NCI-H1436 treated with DMSO at 0.1 percent for 48 hours (cell line): ENCODE measurements at places on chromosomes 11 and 22.

DNA sequence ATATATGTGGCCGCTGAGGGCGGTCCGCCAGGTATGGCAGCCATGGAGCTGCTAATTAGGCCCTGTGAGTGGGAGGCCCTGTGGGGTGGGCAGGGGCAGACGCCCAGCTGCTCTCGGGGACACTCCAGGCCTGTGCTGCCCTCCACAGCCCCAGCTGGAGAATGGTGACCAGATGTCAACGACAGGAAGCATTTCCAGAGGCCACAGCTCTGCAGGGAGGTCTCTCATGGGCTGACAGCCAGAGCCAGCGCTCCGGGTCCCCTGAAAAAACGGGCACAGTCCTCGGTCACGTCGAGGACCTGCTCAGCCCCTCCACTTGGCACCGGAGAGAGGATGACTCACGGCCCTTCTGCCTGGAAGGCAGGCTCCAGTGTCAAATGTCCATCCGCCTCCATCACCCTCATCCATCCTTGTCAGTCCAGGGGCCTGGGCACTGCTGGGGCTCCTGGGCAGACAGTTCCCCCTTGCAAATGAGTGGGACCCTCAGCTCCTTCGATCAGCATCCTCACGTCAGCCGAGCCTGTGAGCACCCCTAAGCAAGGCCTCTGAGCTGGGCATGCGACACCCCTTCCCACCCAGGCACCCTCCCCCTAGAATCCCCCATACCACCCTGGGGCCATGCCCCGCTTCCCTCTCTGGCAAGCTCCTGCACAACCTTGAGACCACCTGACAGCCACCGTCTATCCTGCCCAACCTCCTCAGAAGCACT lies 1.9 kb downstream of the BID start:
- no peak for DNase-seq

DNA sequence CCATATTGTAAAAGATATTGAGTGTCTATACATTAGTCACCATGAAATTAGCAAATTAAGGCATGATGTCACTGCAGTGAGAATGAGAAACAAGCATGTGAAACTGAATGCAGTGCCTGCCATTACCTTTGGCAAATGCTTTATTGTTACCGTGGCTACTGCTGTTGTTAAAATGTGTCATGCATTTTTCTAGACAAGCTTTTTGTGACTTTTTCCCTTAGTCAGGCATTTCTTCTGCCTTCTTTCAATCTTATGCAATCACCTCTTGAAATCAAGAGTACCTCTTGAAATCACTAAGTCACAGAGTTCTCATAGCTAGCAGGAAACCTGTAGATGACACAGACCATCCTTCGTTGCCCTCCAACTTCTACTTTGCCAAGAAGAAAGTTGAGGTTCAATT lies 461.7 kb upstream of the TENM4 start:
- DNase-seq = no peak

- DNase-seq = no peak
These were observed 1.4 kb downstream of the TMX2 start for GRCh38 chr11:57713835-57714234.

DNA sequence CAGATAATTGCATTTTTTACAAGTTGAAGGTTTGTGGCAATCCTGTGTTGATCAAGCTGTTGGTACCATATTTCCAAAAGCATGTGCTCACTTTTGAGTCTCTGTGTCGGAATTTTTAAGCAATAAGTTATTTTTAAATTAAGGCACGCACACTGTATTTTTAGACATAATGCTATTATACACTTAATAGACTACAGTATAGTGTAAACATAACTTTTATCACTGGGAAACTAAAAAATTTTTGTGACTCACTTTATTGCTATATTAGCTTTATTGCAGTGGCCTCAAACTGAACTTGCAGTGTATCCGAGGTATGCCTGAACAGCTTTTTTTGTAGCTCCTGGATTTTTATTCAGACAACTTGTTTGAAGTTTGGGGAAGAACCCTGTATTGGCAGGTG lies 31.3 kb upstream of the RRM1 start:
- DNase-seq = no peak

DNA sequence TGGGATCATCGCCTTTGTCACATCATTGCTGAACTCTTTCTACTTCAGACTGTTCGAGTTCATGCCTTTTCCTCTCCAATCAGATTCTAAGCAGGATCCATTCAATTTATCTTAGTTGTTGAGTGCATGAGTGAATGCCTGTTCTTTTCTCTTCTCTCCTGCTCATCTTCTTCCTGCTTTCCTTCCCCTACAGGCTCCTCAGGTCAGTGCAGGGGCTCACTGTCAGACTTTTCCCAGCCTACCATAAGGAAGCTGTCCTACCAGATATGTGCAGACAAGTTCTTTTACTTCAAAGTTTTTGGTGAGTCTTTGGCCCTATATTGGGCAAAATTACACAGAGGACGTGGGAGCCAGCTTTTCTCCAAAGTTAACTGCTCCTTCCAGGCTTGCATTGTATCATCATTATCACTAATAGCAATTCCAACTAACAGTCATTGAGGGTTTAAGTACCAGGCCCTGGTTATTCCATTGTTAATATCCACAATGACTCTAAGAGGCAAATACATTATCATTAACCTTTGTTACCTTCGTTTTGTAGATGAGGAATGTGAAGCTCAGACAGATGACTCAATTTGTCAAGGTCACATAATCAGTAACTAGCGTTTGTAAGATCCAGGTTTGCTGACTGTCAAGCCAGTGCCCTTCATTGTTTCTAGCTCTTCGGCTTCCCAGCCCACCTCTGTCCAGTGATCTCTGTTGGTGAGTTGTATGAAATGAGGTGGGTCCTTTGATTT lies 30.4 kb downstream of the OR6Q1 start:
- DNase-seq = no peak

GRCh38 chr11:1057806-1058205 lies 16.9 kb upstream of the MUC2 start:
- DNase-seq = no peak

DNA sequence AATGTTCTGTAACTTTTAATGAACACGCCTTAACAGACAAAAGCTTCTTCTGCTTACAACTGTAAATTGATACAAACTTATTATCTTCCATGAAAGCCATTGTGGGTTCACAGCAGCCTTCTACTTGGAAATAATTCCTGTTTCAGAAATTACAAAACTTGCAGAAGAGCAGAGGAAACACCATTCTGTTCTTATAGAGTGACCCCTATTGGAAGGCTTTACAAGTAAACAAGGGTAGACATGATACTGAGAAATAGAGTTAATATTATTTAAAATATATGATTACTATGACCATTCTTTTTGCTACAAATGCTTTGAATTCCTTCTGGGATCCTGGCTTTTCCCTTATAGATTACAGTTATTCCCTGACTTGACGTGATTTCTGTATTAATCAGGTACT lies 32.4 kb upstream of the KCNA4 start:
- no peak for DNase-seq

DNA sequence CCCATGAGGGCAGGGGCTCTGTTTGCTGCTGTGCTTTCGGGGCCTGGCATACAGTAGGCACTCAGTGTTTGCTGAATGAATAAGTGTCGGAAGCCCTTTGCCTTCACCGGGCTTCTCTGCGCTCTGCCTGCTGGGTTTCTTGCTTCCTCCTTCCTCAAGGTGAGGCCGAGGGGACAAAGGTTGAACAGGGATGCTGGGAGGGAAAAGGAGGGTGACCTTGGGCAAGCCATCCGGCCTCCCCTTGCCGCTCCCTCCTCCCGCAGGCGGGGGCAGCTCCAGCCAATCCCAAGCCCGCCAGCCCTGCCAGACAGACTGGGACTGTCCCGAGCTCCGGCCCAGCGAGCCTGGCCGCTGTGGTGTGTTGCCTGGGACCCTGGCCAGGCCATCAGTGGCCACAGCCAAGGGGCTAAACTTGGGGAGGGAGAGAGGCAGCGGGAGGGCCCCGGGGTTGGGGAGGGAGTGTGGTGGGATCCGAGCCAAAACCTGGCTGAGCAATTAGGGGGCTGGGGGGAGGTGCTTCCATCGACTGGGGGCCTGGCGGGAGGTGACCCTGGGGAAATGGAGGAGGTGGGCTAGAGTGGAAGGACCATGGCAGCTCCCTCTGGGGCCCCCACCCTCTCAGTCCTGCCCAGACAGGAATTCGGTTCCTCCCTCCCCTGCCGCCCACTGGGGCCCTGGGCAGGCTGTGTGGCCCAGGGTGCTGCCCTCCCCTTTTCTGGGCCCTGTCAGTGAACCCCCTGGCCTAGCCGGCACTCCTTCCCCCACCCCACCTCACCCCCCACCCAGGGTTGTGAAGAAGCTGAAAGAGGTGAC lies 3.4 kb upstream of the RCOR2 start:
- no peak for DNase-seq

DNA sequence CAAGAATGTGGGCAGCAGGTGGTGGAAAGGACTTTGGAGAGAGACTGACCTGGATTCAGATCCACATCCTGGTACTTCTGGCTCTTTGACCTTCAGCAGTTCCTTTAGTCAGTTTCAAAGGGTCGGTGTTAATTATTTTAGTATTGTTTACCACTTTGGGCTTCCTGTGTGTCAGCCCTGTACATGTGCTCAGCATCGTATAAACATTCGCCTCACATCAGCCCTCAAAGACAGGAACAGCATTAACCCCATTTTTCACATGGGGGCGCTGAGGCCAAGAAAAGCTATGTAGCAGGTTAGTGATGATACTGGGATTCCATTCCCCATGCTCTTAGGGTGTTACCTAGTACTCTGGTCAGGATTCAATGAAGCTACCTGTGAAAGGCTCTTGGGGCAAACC lies 72.1 kb upstream of the YWHAH start:
- DNase-seq = no peak

DNA sequence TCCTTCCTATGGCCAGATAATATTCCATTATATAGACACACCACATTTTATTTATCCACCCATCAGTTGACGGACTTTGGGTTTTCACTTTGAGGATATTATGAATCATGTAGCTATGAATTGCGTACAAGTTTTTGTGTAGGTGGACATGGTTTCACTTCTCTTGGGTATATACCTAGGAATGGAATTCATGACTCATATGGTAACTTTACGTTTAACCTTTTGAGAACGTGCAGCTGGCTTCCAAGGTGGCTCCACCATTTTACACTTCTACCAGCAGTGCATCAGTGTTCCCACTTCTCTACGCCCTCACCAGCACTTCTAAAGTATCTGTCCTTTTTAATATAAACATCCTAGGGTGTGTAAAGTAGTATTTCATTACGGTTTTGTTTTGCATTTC lies 112.0 kb downstream of the PLEKHA7 start:
- no peak for DNase-seq

DNA sequence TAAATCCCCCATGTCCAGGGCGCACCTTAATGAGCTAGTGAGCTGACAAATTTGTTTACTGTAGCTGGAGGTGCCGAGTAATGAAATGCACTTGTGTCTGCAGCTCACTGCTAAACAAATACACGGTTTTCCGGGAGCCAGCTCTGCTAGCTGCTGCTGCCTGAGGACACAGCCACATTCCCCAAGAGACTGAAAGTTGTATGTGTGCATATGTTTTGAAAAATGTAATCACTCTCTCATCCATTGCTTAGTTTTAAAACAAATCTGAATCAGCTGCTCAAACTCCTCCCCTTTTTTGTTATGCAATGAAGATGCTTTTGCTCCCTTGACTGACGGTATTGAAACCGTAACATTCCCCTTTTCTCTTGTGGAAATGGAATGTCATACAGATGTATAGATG lies 62.4 kb upstream of the NNMT start:
- no peak for DNase-seq

- DNase-seq = no peak
These were observed 126.7 kb upstream of the MTMR2 start for GRCh38 chr11:96050435-96051182.

DNA sequence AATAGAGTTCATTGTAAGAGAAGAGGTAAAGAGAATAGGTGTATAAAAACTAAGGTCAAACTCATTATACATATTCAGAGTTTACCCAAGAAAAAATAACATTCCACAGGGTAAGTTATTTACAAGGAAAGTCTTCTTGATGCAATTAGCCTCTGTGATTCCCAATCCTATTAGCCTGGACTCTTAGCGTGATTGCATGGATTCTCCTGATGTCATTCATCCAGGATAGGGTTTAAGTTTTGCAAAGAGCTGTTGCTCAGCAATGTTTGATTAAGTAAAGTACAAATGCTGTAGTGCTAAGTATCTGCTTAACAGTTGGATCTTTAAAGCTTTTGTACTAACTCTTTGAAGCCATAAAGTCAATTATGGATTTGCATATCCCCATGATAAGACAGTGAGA lies 767.8 kb upstream of the LUZP2 start:
- DNase-seq = no peak

- no peak for DNase-seq
These were observed 74.5 kb downstream of the RPL27A start for GRCh38 chr11:8757047-8757446.

GRCh38 chr11:80320765-80321164 lies 879.9 kb upstream of the TENM4 start:
- DNase-seq = no peak

GRCh38 chr11:121683791-121684190 lies 231.0 kb upstream of the SORL1-AS1 start:
- DNase-seq = no peak

DNA sequence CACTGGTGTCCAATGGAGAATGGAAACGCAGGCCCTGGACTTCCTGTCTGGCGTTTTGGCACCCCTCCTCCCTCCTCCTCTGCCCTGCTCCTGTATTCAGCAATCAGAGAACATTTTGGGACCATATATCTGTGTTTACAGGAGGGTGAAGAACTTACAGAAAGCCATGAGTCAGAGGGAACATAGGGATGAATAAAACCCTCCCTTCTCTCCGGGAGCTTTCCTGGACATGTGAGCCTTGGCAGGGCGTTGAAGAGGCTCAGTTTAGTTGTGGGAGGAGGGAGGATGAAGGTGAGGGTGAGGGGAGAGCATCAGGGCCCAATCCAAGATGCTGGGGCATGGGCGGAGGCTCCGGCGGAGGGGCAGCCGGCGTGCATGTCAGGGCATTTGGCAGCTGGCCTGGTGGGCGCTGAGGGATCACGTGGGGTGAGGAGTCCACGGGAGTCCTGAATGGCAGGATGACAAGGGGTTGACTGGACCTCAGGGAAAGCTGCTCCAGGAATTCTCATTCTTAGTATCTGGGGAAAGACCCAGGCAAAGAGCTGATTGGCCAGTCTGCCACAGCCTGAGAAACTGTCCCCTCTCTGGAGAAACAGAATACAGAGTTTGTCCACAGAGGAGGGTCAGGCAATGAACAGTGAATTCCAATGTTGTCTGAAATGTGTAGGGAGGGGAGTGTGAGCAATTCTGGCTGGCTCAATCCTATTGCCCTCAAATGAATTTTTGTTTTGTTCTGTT lies 28.9 kb downstream of the MICAL2 start:
- DNase-seq = no peak

DNA sequence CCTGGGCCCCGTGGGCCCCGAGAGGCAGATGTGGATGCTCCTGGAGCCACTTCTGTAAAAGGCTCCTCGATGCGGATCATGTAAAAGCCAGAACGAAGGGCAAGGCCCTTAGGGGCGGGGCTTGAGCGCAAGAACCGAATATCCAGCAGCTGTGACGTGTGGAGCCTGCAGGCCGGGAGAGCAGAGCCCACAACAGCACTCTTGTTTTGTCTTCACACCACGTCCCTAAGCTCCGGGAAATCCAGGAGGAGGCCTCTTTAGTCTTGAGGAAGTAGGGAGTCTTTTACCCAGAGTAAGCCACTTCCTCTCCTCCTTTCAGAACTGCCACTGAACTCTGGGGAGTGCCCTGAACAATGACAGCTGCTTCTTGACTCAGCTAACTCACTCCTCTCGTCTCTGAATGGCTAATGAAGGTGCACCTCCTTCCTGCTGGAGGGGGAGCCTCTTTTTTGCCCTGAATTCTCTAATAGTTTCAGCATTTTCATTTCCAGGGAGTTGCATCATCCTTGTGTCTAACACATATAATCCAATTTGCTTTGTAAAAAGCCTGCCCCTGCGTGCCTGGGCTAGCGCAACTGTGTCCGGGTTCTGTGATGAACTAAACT lies 12.5 kb downstream of the L3MBTL2 start:
- peak; percentile 12 for DNase-seq

- no peak for DNase-seq
These were observed 169.6 kb downstream of the ETS1 start for GRCh38 chr11:128417607-128418324.
